Stimulated activated CD4-positive, alpha-beta T cell treated with anti-CD3 and anti-CD28 coated beads, Interleukin-1b, Interleukin-23, amount 100 ng/mL, for 1 hour (primary cell): ENCODE measurements at places on chromosomes 6 and 20.

- DNase-seq, result no peak
These were observed 6.8 kb downstream of the ADA start for GRCh38 chr20:44644667-44645131.

- no peak for DNase-seq
These were observed 20.1 kb upstream of the RCAN2 start for GRCh38 chr6:46511320-46511719.

- no peak for DNase-seq
These were observed 28.2 kb upstream of the KCNB1 start for GRCh38 chr20:49510562-49511122.

GRCh38 chr6:150741633-150742200, 123.8 kb upstream of the MTHFD1L start:
- no peak for DNase-seq

DNA sequence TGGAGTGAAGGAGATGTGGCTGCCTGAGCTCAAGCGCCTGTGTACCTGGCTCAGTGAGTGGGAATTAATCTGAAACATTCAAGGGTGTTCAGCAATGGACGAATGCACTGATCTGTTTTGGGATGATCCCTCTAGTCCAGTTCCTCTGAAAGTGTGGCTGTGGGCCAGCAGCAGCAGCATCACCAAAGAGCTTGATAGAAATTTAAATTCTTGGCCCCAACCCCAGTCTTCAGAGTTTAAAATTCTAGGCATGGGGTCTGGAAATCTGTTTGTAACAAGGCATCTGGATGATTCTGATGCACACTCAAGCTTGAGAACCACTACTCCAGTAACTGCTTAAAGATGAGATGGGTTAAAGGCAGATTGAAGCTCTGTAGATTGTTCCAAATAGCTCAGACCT, 59.2 kb downstream of the STMND1 start:
- DNase-seq, result no peak

DNA sequence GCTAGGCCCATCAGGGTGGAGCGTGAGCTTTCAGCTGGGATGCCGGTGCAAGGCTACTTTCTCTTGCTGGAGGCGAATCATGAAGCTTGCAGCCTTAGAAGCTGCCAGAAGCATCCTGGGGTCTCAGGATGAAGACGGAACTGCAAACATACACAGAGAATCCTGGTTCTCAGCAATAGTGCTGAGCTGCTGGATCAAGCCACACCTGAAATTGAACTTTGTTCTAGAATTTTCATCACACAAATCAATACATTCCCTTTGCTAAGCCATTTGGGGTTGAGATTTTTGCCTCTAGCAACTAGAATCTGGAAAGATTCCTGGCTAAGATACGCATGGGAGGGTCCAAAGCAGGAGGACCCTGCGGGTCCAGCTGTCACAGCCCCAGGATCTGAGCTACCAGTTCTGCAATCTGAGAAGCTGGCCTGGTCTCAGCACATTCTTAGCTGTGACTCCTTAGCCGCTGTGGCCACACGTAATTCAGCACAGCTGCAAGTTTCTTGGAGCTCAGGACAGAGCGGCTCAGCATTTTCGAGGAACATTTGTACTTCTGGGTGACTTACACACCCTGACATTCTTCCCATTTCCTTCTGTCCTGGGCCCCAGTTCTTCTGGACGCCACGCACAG, 6.6 kb upstream of the ARFGAP1 start:
- DNase-seq, result no peak

GRCh38 chr6:137350857-137351256, 131.7 kb upstream of the IFNGR1 start:
- no peak for DNase-seq

- DNase-seq, result no peak
These were observed 891 bp downstream of the RSPO3 start for GRCh38 chr6:127119102-127120022.

DNA sequence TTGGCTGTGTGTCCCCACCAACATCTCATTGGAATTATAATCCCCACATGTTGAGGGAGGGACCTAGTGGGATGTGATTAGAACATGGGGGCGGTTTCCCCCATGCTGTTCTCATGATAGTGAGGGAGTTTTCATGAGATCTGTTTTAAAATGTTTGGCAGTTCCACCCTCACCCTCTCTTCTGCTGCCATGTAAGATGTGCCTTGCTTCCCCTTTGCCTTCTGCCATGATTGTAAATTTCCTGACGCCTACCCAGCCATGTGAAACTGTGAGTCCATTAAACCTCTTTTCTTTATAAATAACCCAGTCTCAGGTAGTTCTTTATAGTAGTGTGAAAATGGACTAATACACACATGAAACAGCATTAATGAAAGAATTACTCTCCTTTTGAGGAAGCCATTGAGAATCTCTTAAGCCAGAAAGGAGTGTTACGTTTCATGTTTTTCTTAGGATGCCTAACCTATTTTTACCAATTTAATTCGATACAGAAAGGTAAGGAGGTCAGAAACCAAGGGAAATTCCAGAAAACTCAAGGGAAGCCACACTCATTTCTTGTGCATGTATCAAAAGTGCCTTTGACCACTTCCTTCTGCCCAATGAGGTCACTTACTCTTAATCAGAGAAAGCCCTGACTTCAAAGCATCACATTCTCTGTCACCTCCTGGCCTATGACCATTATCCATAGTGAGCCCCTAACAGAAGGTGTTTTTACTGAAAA, 24.7 kb upstream of the HINT3 start:
- DNase-seq, result no peak

GRCh38 chr6:152150196-152150595, 342.7 kb downstream of the ESR1 start:
- no peak for DNase-seq

DNA sequence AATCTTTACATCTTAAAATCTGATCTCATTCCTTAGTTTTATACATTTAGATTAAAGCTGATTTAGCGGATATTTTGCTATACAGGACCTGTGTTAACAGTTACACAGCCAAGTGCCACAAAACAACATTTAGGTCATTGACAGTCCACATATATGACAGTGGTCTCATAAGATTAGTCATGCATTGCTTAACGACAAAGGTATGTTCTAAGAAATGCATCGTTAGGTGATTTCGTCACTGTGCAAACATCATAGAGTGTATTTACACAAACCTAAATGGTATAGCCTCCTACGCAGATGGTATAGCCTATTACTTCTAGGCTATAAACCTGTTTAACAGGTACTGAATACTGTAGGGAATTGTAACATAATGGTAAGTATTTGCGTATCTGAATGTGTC, 21.6 kb downstream of the ADGRG6 start:
- DNase-seq, result no peak

DNA sequence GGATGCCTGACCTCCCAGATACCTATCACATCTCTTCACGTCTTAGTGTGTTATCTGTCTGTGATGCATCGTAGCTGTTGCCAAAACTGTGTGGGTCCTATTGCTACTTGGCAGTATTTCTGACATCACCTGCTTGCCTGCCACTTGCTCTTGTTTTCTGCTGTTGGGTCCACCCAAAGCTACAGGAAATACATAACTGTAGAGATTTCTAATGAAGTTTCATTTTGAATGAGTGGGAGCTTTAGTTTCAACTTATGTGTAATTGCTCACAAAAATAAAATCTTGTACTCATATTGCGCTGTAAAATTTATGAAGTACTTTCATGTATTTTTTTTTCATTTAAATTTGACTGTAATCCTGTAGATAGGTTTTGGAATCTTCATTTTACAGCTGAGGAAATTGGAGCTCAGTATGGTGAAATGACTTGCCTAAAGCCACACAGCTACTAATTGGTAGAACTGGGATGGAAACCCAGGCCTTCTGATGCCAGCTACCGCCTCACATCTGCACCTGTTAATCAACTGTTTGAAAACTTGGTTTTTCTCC, 113.6 kb upstream of the MAN1A1 start:
- no peak for DNase-seq

GRCh38 chr20:46128310-46129151, 10.4 kb downstream of the CD40 start:
- DNase-seq, result no peak

GRCh38 chr20:32236048-32236533, 28.4 kb downstream of the POFUT1 start:
- DNase-seq, result no peak

DNA sequence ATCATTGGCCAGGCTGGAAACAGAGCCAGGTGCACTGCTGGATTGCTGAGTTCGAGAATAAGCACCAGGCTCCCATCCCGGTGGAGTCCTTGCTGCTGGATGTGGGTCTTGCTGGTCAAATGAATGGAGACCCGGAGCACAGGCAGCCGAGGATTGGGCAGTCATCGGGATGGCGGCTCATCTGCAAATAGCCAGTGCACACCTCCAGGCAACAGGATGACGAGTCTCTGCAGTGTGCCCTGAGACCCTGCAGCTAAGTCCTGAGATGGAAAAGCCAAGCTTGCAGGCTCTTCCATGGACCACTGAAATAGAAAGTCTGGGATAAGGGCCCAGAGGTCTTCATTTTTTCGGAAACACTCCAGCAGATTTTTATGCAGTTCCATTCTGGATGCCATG, 143.5 kb downstream of the WDR27 start:
- DNase-seq, result no peak

- DNase-seq, result no peak
These were observed 153.1 kb upstream of the SIM1 start for GRCh38 chr6:100617633-100618350.

DNA sequence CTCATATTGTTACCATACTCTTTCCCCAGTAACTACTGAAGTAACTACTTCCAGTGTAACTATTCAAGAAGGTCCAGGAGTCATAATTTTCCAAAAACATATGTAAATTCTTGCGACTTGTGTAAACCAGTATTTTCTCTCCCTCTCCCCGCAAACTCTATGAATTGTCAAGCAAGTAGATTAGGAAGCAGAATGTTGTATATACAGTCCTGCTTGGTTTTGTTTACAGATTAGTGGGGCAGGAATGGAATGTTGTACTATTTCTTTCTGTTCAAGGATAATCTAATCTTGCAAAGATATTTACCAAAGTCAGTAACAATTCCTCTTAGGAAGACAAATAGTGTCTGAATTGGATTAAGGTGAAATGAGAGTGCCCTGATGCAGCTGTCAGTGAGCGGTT, 234.9 kb upstream of the PLN start:
- DNase-seq, result no peak

DNA sequence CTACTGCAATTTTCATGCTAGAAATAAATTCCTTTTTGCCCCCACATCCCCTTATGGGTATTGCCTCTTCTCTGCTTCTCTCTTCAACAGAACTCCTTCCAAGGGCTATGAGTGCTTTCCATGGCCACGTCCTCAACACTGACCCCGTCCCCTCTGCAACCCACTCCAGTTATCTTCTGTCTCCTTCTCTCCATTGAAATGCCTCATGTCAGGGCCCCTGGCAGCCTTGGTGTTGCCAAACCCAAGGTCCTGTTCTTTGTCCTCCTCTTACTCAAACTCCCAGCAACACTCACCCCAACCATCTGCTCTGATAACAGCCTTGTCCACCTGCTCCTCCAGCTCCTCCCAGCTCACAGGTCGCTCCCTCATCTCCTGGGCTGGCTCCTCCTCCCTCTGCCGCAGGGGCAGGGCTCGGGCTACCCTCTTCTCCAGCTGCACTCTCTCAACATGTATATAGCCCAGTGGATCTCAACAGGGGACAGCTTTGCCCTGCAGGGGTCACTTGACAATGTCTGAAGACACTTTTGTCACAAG, 196.1 kb upstream of the QKI start:
- no peak for DNase-seq

DNA sequence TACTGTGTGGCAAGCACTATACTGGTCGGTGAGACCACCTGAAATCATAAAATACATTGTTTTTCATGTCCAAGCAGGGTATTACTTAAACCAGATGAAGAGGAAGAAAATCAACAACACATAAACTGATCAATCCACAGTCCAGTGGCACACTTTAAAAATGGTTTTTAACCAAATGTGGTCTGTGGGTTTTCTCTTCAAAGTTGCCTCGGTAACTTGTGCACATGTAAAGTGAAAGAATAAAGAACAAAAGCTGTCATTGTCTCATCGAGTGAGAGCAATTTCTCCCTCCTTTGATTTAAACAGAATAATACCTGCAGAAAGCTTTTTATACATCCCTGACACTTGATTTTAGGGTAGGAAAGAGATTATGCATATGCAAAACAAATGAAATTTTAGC, 3.7 kb downstream of the FLRT3 start:
- DNase-seq, result no peak

DNA sequence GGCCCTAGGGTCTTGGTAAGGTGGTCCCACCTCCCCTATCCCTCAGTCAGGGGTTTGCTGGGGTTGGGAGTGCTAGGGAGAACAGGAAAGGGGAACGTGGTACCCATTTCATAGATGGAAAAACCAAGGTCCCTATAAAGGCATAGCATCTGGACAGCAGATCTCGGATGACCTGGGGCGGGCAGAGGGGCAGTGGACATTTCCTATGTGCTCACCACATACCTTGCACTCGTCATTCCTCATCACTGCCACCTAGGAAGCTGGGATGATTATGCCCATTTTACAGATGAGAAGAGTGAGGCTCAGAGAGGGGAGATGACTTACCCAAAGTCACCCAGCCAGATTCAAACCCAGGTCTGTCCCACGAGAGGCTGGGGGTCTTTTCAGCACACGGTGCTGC, 12.1 kb downstream of the MYLK2 start:
- no peak for DNase-seq

DNA sequence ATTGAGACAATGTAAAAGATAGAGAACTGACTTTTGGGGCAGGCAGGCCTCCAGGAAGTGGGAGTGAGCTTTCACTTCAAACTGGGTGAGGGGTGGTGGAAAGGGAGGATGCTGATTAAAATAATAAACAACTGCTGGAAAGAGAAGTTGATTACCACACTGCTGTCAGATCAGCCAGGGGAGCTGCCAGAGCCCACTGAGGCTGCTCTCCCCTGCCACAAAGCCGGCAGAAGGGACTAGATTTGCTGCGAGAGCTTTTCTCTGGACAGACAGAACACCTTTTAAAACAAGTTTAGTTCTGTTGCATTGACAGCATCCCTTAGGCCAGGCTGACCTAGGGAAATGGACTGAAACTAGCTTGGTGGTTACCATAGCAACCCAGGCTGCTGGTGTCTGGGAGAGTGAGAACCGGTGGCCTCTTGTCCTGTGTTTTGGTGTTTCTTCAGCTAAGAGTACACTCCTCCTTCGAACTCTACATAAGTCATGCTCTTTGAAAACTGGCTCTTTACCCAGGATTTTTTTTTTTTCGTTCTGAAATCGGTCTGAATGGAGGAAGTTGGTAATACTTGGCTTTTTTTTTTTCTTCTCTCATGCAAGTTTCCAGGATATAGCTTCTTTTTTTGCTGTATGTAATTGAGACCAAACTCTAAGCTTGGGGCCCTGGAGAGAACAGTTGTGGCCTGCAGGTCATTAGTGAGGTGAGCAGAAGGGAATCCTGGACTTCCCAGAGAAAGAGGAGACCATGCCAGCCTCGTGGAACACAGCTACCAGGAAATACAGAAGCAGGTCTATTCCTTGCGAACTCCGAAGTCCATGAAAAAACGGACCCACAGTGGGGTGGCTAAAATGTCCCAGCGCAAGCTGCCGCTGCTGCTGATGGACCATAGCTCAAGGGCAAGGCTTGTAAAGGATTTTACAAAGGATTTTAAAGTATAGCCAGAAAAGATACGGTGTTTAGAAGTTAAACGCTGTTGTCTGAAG, 374.4 kb downstream of the UTRN start:
- DNase-seq, result no peak
